ENCODE measurements at places on chromosomes 4 and X.

DNA sequence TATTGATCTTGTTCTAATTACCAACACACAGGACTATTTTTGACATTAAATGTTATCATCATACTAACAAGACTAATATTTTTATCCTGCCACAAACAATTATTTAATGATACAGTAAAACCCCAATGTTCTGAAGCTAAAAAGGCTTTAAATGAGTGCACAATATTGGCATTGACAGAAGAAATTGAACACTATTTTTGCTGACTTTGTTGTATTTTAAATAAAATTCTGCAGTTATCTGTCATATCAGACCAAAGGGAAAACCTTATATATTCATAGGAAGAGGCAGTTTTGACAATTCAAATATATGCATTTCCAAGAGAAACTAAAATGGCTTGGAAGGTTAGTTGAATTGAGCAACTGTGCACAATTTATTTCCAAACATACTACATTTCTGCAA, 397.8 kb upstream of the GALNT7 start:
- DNase-seq = no peak

GRCh38 chrX:150365990-150366911, 3.1 kb downstream of the MAMLD1 start:
- DNase-seq = peak; percentile 33

DNA sequence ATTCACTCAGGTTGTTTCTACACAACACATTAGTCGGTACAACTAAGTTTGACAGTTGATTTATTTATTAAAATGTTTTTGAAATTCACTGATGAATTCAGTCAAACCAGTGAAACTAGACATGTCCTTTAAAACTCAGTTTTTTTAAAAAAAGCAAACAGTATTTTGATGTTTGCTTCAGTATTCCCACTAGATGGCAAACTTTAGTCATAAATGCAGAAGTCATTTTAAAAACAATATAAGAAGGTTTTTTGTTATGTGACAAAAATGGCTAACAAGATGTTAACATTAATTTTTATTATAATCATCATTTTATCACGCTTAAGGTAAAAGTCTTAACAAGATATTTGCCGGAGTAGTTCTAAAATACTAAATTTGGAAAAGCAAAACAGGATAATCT, 1337.8 kb upstream of the DIAPH2 start:
- no peak for DNase-seq

DNA sequence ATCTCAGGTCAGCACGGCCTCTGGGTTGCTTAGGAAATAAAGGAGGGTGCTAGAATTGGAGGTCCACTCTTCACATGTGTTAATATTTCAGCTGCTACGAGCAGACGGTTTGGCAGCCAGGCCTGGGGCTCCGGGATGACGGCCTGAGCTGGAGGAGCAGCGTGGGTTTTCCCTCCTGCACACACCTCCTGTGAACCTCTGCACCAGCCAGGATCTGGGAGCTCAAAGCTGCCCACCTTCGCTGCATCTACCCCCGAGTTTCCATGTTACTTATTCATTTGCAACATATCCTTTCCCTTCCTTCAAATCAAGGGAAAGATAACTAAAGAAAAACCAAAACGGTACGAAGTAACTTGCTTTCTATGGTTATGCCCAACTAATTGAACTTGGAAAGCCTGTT, 13.6 kb downstream of the STOX2 start:
- DNase-seq = no peak

DNA sequence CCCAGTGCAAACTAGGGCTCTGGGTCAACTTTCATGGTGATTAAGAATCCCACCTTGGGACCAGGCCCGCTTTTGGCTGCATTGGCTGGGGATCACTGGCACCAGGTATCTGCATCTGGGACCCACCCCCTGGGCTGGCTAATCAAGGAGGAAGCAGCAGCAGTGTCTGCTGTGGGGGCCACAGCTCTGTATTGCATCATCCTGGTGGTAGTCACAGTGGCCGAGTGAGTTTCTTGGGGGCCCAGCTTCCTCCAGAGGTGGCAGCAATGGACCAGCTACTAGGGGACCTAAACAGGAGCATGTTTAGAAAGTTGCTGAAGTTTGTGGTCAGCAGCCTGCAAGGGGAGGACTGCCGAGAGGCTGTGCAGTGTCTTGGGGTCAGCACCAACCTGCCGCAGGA, 15.7 kb downstream of the LNX1 start:
- no peak for DNase-seq

- no peak for DNase-seq
These were observed 243.9 kb downstream of the TRIML1 start for GRCh38 chr4:188383180-188383579.

DNA sequence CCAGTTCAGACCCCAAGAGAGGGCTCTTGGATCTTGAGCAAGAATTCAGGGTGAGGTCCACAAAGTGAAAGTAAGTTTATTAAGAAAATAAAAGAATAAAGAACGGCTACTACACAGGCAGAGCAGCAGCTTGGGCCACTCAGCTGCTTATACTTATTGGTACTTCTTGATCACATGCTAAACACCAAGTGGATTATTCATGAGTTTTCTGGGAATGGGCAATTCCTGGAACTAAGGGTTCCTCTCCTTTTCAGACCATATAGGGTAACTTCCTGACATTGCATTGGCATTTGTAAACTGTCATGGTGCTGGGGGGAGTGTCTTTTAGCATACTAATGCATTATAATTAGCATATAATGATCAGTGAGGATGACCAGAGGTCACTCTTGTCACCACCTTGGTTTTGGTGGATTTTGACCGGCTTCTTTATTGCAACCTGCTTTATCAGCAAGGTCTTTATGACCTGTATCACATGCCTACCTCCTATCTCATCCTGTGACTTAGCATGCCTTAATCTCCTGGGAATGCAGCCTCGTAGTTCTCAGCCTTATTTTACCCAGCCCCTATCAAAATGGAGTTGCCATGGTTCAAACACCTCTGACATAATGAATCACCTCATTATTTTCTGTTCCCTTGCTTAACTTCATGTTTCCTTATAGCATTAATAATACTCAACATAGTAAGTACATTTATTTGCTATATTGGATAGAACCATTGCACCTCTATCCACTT, 476.3 kb downstream of the DTHD1 start:
- DNase-seq = no peak

GRCh38 chr4:95546866-95547714, 1.7 kb downstream of the UNC5C start:
- DNase-seq = no peak

- no peak for DNase-seq
These were observed 89.0 kb downstream of the MXRA5 start for GRCh38 chrX:3257471-3257870.

DNA sequence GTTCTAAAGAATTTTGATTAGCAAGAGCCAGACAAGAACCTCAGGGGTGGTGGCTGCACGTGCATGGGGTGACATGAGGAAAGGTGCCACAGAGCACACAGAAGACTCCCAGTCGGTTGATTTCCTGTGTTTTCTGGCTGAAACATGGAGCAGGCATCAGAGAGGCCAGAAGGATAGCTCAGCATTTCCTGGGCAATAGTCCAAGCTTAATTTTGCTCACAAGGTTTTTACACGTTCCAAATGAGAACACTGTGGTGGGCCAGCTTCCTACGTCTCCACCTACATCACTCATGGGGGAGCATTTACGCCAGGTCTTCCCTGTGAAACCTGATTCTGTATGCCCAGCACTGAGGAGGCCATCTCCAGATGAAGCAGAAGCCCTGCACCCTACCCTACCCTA, 212.5 kb upstream of the CLNK start:
- no peak for DNase-seq

- no peak for DNase-seq
These were observed 70.9 kb downstream of the PDHA2 start for GRCh38 chr4:95910749-95911148.

GRCh38 chrX:29913647-29914046, 301.7 kb upstream of the MAGEB2 start:
- no peak for DNase-seq

DNA sequence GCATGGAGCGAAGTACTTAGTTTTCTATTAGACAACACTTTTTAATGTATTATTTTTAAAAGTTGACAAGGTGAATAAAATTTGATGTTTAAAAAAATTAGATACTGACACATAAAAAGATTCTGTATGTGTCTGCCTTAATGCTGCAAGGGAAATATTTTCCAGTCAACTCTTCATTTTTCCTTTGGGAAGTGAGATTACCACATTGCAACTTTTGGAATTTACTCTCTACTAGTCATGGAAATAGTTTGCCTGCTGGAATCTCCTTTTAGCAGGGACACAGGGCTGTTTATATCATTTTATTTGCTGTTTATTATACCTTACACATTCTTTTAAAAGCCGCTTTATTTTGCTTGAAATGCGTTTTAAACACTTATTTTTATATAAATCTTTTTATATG, 135.1 kb downstream of the MID1 start:
- no peak for DNase-seq

GRCh38 chr4:52661966-52662690, 3.0 kb upstream of the USP46 start:
- DNase-seq = no peak

GRCh38 chrX:68498508-68499379, at the start of gene YIPF6:
Gene YIPF6 (plus strand): TSS chrX:68499051. CDS start chrX:68499067, 16 bp downstream.
- DNase-seq = peak; percentile 59

GRCh38 chrX:109472939-109473735, 8.7 kb downstream of the GUCY2F start:
- peak; percentile 35 for DNase-seq

DNA sequence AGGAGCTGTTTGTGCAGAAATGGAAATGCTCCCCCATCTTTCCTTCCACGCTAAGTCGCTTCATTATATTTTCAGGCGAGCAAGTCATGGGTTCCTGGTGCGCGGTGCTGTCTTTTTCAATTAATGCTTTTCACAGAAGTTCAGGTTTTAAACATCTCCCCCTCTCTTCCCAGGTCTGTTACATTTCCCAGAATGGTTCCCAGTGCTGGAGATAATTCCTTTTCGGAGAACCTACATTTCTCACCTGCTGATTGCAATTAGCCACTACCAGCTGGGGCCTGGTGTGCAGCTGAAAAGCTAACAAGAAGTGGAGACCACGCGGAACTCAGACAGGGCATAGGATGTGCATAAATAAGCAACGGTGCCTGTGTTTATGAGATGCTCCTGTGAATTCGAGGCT, 217.8 kb downstream of the MID1IP1 start:
- DNase-seq = no peak

DNA sequence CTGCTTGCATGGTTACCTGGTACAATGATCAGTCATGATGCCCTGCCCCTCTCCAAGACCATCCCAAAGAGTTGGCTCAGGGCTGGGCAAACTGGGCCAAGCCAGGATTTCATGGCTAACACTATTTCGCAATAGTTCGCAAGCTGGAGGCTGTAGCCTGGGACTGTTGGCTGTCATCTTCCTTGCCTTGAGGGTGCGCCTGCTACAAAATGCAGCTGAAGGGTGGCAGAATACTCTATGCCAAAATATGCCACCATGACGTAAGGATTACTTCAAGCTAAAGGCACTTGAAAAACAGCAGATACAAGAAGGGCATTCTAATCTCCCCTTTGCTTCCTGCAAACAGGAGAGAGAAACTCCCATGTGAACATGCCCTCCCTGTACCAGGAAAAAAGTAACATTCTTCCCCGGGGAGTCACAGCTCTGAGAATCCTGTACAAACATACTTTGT, 21.0 kb downstream of the SAT1 start:
- DNase-seq = no peak

GRCh38 chr4:73770917-73771316, 30.5 kb downstream of the CXCL8 start:
- no peak for DNase-seq

DNA sequence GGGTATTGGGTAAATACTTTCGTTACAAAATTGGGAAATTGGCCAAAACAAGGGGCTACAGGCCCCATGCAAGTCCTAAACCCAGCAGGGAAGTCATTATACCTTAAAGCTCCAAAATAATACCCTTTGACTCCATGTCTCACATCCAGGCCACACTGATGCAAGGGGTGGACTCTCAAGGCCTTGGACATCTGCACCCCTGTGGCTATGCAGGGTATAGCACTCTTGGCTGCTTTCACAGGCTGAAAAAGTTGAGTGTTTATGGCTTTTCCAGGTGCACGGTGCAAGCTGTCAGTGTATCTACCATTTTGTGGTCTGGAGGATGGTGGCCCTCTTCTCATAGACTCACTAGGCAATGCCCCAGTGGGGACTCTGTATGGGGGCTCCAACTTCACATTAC, 326.5 kb downstream of the TEX13C start:
- DNase-seq = no peak

DNA sequence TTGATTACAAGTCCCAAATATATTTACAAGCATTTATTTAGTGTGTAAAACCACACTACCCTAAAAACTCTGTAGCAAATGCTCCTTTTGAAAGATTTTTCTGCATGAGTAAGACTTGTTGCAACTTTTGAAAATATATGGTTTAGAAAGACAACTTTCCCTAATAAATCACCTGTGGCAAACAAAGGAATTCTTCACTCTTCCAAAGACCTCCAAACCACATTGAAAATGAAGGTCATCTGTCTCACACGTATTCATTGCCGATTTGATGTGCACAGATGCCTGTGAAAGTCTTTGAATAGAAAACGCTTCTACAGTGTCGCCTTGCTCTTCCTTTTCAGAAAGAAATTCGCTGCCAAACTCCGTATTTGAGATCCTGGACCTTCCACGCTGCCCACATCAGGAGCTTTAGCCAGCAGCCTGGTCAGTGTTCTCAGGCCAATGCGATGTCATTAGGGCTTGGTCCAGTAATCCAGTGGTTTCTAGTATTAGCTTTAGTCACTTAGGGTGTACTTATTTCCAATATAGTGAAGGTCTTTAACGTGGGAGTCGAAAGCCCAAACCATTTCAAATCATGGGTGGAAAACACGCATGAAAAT, 22.2 kb downstream of the SPINK2 start:
- DNase-seq = no peak

DNA sequence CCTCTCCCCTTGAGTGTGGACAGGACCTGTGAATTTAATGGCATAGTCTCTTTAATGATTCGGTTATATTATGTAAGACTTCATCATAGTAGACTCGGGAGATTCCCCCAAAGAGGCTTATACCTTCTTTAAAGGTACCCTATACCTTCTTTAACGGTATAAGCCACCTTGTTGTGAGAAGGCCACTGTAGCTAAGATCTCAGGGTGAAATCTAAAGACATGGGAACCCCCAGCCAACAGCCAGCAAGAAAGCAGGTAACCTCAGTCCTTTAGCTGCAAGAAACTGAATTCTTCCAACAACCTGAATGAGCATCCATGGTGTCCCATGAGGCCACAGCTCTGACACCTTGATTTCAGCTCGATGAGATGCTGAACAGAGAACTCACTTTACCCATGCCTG, 931 bp downstream of the DDX60 start:
- DNase-seq = no peak

DNA sequence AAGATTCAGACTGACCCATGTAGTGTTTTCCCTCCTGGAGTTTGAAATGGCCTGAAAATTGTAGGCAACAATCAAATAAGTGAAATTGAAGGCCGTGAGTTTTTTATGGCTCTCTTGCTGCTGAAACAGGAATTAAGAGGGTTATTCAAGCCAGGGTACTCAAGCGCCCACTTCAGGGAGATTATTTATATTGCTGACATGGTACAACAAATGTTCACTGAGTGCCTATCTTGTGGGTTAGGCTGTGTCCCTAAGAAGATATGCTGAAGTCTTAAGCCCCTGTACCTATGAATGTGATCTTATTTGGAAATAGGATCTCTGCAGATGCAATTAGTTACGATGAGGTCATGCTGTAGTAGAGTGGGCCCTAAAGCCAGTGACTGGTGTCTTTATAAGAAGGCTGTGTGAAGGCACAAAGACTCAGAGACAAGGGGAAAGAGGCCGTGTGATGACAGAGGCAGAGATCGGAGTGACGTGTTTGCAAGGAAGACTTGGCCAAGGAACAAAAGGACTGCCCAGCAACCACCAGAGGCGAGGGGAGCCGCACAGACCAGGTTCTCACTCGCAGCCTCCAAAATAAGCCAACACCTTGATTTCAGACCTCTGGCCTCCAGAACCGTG, 72.9 kb downstream of the MED28 start:
- DNase-seq = no peak

- no peak for DNase-seq
These were observed 20.5 kb upstream of the SUPT20HL1 start for GRCh38 chrX:24339911-24340310.

Data from neural crest cell (in vitro differentiated cells).